ENCODE measurements at places on chromosomes 3 and 15.

DNA sequence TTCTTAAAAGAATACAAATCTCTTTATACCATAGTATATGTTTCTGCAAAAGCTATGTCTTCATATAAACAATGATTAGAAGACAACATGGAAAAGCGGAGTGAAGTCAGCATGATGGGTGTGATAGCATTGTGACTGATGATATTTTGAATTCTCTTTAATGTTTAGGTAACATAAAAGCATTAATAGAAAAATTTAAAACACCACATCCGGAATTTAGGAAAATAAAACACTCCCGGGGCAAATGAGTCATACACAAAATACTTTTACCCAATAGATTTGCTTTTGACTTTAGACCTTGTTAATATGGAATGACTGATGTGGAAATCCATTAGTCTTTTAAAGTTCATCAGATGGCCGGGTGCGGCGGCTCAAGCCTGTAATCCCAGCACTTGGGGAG lies 134.7 kb downstream of the P3H2 start:
- no peak for DNase-seq

DNA sequence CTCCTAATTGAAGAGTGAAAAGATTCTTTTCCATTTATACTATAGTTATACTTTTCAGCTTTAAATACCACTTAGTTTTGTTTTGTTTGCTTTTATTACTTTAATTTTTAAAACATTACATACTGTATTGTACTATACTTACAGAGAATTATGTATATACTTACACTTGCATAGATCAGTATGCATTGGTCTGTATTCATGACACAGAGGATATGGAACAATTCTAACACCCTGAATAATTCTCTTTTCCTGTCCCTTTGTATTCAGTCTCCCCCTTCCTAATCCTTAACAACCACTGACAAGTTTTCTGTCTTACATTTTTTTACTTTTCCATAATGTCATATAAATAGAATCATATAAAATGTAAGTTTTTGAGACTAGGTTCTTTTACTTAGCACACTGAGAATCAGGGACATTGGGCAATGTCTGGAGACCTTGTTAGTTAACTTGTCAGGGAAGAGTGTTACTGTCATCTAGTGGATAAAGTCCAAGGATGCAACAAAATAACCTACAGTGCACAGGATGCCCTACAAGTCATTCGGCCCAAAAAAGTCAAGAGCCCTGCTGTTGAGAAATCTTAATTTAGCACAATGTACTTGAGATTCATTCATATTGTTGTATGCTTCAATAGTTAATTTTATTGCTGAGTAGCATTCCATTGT lies 95.7 kb upstream of the MCTP2 start:
- DNase-seq, result no peak

GRCh38 chr3:11155341-11156025 lies 1.2 kb downstream of the HRH1 start:
- peak; percentile 79 for DNase-seq

GRCh38 chr15:98875309-98875708 lies 132.3 kb downstream of the PGPEP1L start:
- DNase-seq, result no peak

DNA sequence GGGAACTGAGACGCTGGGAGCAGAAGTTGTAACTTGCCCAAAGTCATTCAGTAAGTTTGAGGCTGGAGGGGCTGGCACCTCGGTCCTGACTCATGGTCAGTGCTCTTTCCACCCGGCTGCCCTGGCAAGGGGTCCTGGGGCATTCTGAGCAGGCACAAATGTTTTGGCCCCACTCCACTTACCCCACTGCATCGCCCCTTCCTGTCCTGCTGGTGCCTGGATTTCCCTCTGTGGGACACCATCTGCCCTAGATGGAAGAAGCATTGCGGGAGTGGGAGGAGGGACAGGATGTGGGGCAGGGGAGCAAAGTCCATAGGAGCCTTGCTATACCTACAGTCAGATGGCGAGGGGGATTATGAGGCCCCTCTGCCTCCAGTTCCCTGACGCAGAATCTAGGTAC lies 4.5 kb downstream of the CORO2B start:
- no peak for DNase-seq

GRCh38 chr3:187902936-187903335 lies 157.7 kb upstream of the BCL6 start:
- DNase-seq, result no peak

- DNase-seq, result no peak
Observed at GRCh38 chr15:94306700-94307650, 75.6 kb downstream of the MCTP2 start.

GRCh38 chr3:187406927-187407326 lies 38.7 kb downstream of the RTP4 start:
- DNase-seq, result no peak

- DNase-seq, result peak; percentile 73
Observed at GRCh38 chr3:12870942-12871341, 29.6 kb upstream of the RPL32 start.

- DNase-seq, result no peak
Observed at GRCh38 chr15:65812916-65813315, 20.8 kb upstream of the DENND4A start.

GRCh38 chr15:28116521-28117431 lies 17.7 kb upstream of the OCA2 start:
- no peak for DNase-seq

DNA sequence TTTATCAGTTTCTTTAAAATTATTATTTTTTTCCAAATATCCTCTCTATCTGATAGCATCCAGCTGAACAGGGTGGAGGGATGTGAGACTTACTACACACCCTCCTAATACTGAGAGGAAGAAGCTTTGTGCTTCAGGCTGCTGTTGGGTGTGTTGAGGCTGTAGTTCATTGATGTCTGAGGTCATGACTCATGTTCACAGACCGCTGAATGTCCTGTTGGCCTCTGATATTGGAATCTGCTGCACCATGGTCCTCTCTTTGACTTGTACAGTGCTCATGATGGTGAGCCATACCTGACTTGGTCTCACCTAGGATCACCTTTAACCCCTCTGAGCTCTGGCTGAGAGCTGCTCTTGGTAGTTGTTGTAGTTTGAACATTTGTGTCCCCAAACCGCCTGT lies 302.9 kb downstream of the SATB1 start:
- no peak for DNase-seq

DNA sequence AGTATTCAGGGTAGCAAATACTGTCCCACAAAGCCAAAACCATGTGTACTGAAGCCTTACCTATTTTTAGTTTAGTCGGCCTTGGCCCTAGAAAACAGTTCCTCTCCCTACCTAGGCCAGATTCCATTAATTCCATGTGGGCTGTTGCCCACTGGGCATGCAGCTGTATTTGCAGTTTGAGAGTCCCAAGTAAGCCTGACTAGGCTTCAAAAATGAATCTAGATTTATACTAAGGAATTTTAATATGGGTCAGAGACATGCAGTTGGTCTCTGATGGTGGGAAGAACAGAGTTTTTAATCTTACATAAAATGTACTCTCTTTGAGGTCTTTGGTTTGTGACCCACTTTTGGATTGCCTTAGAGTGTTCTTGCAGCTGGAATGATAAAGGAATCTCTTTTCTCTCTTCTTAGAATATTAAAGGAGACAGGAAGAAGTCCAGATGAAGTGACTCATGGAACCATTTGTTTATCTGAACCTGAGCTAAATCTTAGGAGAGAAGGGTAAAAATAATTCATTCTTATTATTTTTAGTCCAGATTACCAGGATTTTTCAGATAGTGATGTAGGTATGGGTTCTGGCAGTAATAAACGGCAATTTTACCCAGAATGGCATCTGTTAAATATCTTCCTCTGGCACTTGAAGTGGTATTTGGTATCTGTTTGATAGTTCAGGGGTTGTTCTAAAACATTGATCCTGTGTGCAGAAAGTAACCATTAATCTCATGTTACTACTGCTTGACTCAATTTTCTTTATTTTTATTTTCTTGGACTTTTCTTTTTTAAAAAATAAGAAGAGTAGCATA lies 33.8 kb downstream of the GLCE start:
- DNase-seq, result no peak

DNA sequence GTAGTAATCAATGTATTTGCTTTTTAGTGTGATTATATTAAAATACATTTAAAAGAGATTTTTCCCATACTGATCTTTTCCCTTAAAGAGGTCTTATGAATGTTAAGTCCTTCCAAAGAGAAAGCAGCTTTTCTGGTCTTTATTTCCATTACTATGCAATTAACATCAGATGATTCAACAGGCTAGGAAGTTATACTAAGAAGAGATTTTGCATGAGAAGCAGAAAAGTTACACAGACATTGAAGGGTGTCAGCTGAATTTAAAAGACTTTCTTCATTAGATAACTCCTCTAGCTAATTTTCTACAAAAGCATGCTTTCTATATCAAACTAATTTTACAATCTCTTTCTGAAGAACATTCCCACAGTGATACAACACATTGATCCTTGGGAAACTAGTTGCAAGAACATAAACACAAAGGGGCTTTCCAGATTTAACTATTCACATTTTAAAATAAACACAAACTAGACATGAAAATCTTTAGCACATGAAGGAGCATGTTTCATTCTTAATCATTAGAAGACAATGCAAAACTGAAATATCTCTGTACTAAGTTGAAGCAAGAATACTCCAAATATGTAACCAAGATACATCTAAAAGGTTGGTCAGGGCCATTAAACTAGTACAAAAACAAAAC lies 965.8 kb downstream of the ROBO1 start:
- no peak for DNase-seq

GRCh38 chr15:47394286-47394809 lies 323.0 kb upstream of the SEMA6D start:
- DNase-seq, result no peak

GRCh38 chr15:50790778-50791453 lies 25.4 kb upstream of the SPPL2A start:
- no peak for DNase-seq

DNA sequence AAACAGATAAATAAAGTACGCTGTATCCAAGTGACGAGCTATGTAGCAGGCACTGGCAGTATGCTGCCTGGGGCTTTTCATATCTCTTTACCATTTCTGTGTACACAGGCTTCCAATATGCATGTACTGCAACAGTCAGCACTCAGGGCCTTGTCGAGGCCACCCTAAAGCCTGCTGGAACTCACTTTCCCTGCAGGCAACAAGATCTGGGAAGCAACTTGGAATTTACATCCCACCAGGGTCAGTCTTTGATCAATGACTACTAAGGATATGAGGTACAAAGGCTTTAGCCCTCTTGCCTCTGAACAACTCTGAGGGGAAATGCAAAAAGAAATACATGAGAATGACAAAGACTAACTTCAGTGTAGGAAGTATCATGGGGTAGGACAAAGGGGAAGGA lies 101.8 kb upstream of the ARL6 start:
- DNase-seq, result no peak

- peak; percentile 23 for DNase-seq
Observed at GRCh38 chr3:146468234-146468633, 1.1 kb downstream of the PLSCR2 start.

- peak; percentile 82 for DNase-seq
Observed at GRCh38 chr3:194133661-194134230, 2.2 kb upstream of the HES1 start.

GRCh38 chr3:74590620-74591262 lies 23.7 kb downstream of the CNTN3 start:
- DNase-seq, result no peak

GRCh38 chr3:179504371-179504770 lies 53.1 kb upstream of the GNB4 start:
- no peak for DNase-seq

DNA sequence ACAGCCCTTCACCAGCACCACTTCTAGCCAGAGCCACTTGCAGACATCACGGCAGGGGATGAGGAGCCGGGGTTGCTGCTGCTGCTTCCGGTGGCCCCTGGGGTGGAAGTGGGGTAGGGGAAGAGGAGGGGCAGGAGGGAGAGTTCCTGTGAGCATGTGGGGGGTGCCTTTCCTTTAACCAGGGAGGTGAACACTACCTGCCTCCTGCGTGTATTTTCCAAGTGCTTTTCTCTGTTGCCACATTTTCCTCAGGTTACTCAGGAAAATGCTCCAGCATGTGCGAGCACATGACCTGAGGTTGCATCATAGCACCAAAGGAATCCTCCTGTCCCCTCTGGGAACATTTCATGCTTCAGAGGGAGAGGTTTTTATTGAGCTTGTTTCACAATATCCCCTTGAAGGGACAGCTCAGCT lies 12.2 kb upstream of the SACM1L start:
- DNase-seq, result no peak

- no peak for DNase-seq
Observed at GRCh38 chr3:34261001-34261385, 462.6 kb downstream of the PDCD6IP start.

DNA sequence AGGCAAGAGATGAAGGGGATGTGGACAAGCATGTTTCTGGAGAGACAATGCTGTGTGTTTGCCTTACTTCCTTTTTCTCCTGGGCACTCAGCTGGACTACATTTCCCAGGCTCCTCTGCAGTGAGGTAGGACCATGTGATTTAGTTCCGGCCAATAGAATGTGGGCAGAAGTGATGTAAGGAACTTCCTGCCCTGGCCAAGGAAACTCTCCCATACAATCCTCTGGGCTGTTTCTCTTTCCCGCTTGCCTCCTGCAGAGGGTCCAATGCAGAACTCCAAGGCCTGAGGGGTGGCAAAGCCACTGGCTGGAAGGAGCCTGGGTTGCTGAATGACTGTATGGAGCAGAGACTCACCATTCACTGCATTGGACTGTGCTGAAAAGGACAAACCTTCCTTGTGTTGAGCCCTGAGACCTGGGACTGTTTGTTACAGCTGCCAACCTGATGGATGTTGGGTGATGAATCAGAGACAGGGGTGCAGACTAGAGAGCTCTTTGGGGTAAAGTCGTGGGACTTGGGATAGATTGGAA lies 82.7 kb upstream of the SLC6A6 start:
- DNase-seq, result no peak

DNA sequence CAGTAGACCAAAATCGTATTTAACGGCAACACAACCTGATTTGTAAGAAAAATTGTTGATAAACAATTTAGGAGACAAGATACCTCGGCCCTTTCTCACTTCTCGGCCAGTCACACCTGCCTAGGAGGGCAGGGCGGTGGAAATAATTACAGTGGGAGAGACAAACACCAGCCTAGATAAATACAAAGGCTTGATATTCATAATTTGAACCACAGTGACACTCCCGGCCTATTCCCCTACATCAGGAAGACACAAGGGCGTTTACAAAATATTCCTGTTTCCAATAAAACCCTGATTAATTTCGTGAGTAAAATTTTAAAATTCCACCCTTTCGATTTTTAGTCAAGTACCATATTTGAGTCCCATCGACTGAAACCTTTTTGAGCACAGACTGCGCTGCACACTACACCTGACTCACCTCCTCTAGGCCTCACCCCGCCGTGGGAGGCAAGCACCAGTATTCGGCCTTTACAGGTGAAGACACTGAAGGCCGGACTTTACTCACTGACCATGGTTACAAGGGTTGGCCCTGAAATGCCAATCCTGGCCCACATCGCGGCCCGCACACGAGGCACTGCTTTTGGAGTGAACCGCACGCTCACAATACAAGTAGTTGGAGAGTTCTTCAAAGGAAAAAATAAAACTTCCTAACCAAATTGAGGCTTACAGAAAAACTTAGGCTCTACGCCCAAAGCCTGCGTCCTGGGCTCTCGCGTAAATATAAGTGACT lies 794 bp downstream of the ARPP19 start:
- no peak for DNase-seq

- no peak for DNase-seq
Observed at GRCh38 chr3:38507120-38507519, 11.0 kb downstream of the EXOG start.

- DNase-seq, result no peak
Observed at GRCh38 chr3:58411851-58412830, 21.5 kb downstream of the PDHB start.

GRCh38 chr3:138675393-138675792 lies 66.8 kb downstream of the FAIM start:
- DNase-seq, result no peak

GRCh38 chr3:118447339-118447738 lies 587.3 kb downstream of the IGSF11 start:
- no peak for DNase-seq
